Glutamatergic neuron (in vitro differentiated cells): ENCODE measurements at places on chromosomes 13 and 19. TPM values are rescaled to one million over a fixed set of nuclear protein-coding genes. Genes with fewer than 3 reads are reported as not detected.

The RUBCNL gene
- 1.9 TPM for total RNA-seq

The ERICH6B gene
- total RNA-seq = not detected

The REEP6 gene
- 21.5 TPM for total RNA-seq

The MBD3L3 gene
- total RNA-seq = 1.3 TPM

The BAX gene
- 87.7 TPM for total RNA-seq

The IL11 gene
- total RNA-seq = 18.1 TPM

The ICAM4 gene
- total RNA-seq = not detected

The SYNGR4 gene
- total RNA-seq = not detected

The MED25 gene
- total RNA-seq = 51.0 TPM

The IGFL1 gene
- total RNA-seq = not detected

The KCNJ14 gene
- total RNA-seq = 1.0 TPM

GRCh38 chr19:11881151-11881800 lies 6.3 kb upstream of the ZNF69 start:
- peaks cover 5% of the 10 kb centered on the region for H3K27me3 ChIP-seq
- DNase-seq = peak; percentile 67
- no peak overlapping the region for H3K4me3 ChIP-seq
- H3K36me3 ChIP-seq = peaks cover 16% of the 10 kb centered on the region

GRCh38 chr13:98681049-98681448 lies 71.4 kb downstream of the SLC15A1 start:
- no peak overlapping the region for H3K27ac ChIP-seq
- no peaks in the 10 kb centered on the region for H3K4me1 ChIP-seq
- no peaks in the 10 kb centered on the region for H3K36me3 ChIP-seq
- H3K27me3 ChIP-seq = peaks cover 4% of the 10 kb centered on the region
- DNase-seq = no peak

- no peaks in the 10 kb centered on the region for H3K36me3 ChIP-seq
- DNase-seq = no peak
- no peak overlapping the region for H3K4me3 ChIP-seq
- peaks cover 7% of the 10 kb centered on the region for H3K4me1 ChIP-seq
- peaks cover 1% of the 10 kb centered on the region for H3K27me3 ChIP-seq
Observed at GRCh38 chr13:66543780-66544179, 686.4 kb downstream of the PCDH9 start.

GRCh38 chr19:10557603-10558197 lies 8.1 kb downstream of the KRI1 start:
- no peak overlapping the region for H3K27ac ChIP-seq
- H3K36me3 ChIP-seq = no peaks in the 10 kb centered on the region
- no peaks in the 10 kb centered on the region for H3K4me1 ChIP-seq

GRCh38 chr19:12867120-12868099 lies 13.8 kb downstream of the DNASE2 start:
- no peak overlapping the region for H3K4me3 ChIP-seq
- peaks cover 7% of the 10 kb centered on the region for H3K36me3 ChIP-seq
- DNase-seq = peak; percentile 78

DNA sequence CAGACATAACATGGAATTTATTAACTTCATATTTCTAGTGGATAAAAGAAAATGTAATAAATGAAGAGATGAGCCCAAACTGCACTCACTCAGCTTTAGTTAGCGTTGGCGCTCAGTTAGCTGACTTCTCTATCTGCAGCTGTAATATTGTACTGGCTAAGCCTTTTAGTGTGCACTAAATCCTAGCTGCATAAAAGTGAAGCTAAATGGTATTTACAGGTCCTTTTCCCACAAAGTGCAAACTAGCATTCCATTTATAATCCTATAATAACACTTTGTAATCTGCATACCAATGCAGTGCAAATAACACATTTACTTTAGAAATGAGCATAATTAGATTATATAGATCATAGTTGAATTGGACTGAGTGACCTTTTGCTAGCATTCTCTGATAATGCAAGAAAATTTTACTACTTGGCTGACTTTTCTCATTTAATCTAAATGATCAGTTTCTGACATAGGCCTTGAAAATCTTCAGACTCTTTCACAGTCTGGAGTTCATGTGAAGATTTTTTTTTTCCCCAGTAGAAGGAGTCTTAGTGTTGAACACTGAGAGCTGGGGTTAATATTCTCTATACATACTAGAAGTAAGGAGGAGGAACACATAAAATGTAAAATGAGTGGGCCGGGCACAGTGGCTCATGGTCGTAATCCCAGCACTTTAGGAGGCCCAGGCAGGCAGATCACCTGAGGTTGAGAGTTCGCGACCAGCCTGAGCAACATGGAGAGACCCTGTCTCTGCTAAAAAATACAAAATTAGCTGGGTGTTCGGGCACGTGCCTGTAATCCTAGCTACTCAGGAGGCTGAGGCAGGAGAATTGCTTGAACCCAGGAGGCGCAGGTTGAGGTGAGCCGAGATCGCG lies 1426.4 kb downstream of the PCDH9 start:
- H3K4me3 ChIP-seq = no peak overlapping the region
- DNase-seq = no peak
- no peaks in the 10 kb centered on the region for H3K27me3 ChIP-seq
- no peaks in the 10 kb centered on the region for H3K4me1 ChIP-seq
- H3K27ac ChIP-seq = no peak overlapping the region
- no peaks in the 10 kb centered on the region for H3K36me3 ChIP-seq

- H3K27me3 ChIP-seq = peaks cover 4% of the 10 kb centered on the region
- no peaks in the 10 kb centered on the region for H3K4me1 ChIP-seq
- H3K4me3 ChIP-seq = no peak overlapping the region
- no peak for DNase-seq
- H3K27ac ChIP-seq = no peak overlapping the region
- no peaks in the 10 kb centered on the region for H3K36me3 ChIP-seq
Observed at GRCh38 chr19:16070366-16070990, 5.8 kb upstream of the TPM4 start.

DNA sequence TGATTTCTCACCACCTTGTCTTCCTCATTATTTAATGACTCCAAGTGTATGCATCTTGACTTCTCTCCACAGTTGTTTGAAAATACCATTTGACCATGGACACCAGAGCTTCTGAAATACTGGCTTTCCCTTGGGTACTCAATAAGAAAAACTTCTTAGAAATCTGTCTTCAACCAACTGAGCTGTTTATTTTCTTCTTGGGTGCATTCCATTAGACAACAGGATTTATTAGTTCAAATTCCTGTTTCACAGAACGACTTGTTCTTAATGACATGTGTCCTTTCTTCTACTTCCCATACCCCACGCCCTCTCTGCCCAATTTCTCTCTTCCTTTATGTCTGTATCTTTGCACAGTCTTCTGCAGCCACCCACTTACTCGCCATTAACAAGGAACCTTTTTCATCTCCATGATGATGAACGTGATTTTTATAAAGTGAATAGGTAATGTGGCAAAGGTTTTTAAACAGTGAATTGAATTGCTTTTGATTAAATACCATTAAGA lies 11.3 kb upstream of the ITM2B start:
- H3K36me3 ChIP-seq = no peaks in the 10 kb centered on the region
- H3K4me3 ChIP-seq = no peak overlapping the region
- no peak for DNase-seq
- H3K4me1 ChIP-seq = no peaks in the 10 kb centered on the region
- H3K27me3 ChIP-seq = no peaks in the 10 kb centered on the region
- H3K27ac ChIP-seq = no peak overlapping the region

GRCh38 chr19:33811736-33812387 lies 15.2 kb downstream of the KCTD15 start:
- DNase-seq = no peak
- peak overlapping the region; percentile 34 for H3K4me3 ChIP-seq
- no peaks in the 10 kb centered on the region for H3K36me3 ChIP-seq
- H3K4me1 ChIP-seq = peaks cover 34% of the 10 kb centered on the region

DNA sequence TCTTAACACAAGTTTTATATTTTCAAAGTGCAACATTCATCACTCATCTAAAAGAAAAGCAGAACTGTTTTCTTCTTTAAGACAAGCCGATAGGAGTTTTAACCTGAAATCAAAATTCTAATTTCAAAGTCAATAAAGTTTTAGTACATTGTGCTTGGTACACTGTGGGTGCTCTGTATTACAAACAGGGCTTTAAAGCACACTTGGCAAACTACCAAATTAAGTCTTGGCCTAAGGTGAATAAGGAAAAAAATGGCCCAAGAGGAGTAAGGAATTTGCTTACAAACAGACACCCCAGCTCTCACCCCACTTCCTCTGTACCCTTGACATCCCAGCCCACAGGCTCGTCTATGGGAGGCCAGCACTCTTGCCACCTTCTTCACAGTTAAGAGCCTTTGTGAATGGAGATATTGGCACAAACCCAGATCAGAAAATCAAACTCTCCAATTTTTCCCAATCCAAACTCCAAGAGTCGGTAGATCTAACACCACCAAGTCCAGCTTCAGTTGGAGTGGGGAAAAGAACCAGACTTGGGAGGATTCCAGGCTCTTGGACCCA lies 66.0 kb downstream of the ABCC4 start:
- no peaks in the 10 kb centered on the region for H3K36me3 ChIP-seq
- no peaks in the 10 kb centered on the region for H3K4me1 ChIP-seq
- H3K4me3 ChIP-seq = no peak overlapping the region
- no peaks in the 10 kb centered on the region for H3K27me3 ChIP-seq
- H3K27ac ChIP-seq = no peak overlapping the region

- peaks cover 5% of the 10 kb centered on the region for H3K4me1 ChIP-seq
- no peak overlapping the region for H3K27ac ChIP-seq
- no peak for DNase-seq
- no peak overlapping the region for H3K4me3 ChIP-seq
- H3K27me3 ChIP-seq = no peaks in the 10 kb centered on the region
- no peaks in the 10 kb centered on the region for H3K36me3 ChIP-seq
Observed at GRCh38 chr13:113357529-113357928, 6.4 kb downstream of the GRTP1 start.

- DNase-seq = no peak
- H3K4me3 ChIP-seq = no peak overlapping the region
- peak overlapping the region; percentile 18 for H3K27ac ChIP-seq
- H3K36me3 ChIP-seq = peaks cover 22% of the 10 kb centered on the region
- peaks cover 5% of the 10 kb centered on the region for H3K4me1 ChIP-seq
Observed at GRCh38 chr13:99507054-99507453, 5.8 kb downstream of the TM9SF2 start.

DNA sequence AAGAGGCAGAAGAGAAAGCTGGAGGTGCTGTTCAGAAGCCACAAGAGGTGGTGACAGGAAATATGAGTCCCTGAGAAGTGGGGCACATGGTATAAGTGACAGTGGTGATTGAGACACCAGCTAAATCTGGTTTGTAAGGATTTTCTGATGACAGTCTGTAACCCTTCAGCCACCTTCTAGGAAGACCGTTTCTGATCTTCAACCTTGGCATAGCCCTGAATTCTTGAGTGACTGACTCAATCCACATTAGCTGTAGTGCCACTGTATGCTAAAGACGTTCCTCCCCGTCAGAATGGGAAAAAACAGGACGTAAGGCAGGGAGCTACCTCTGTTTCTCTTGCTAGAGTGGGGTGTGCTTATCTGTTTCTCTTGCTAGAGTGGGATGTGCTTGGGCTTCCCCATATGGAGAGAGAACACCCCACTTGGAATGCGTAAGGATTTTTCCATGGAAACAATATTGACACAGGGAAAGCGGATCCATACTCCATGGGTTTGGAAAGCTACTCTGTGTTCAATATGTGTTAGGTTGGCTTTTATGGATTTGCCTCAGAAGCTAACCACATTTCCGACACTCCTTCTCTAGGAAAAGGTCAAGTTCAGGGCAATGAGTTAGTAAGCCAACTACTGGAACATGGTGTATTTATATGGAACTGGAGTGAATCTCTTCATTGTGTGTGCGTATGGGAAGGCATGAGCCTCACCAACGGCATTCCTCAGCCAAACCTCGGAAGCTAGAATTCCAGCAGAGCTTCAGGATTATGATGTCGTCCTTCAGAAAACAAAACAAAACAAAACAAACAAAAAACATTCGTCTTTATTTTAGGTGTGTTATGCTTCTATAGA lies 948.8 kb upstream of the SLC10A2 start:
- H3K4me3 ChIP-seq = no peak overlapping the region
- H3K27me3 ChIP-seq = no peaks in the 10 kb centered on the region
- no peaks in the 10 kb centered on the region for H3K36me3 ChIP-seq
- H3K27ac ChIP-seq = no peak overlapping the region
- peaks cover 8% of the 10 kb centered on the region for H3K4me1 ChIP-seq

GRCh38 chr13:107665926-107666458 lies 549.3 kb downstream of the LIG4 start:
- H3K4me1 ChIP-seq = peaks cover 15% of the 10 kb centered on the region
- no peaks in the 10 kb centered on the region for H3K36me3 ChIP-seq
- H3K27ac ChIP-seq = no peak overlapping the region
- H3K4me3 ChIP-seq = no peak overlapping the region
- no peak for DNase-seq

DNA sequence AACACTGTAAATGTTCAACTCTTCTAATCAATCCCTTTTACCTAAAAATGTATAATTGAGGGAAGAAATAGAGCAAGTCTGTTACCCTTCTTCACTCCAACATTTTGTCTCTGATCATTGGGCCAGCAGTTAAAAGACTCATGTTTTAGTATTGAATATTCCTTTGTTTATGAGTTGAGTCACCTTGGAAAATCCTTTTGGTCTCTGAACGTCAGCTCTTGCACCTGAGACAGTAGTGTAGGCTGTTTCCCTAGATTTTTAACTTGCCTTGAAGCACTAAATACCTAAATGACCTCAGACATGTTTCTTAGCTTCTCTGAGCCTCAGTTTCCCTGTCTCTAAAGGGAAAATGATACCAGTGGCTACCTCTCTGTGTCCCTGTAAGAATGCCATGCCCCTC lies 184.2 kb downstream of the RFC3 start:
- no peak overlapping the region for H3K27ac ChIP-seq
- H3K27me3 ChIP-seq = peaks cover 1% of the 10 kb centered on the region
- no peak for DNase-seq
- H3K4me3 ChIP-seq = no peak overlapping the region

- H3K27ac ChIP-seq = no peak overlapping the region
- H3K4me1 ChIP-seq = peaks cover 3% of the 10 kb centered on the region
- H3K27me3 ChIP-seq = no peaks in the 10 kb centered on the region
- DNase-seq = no peak
Observed at GRCh38 chr19:5850743-5851293, 431 bp downstream of the FUT3 start.

DNA sequence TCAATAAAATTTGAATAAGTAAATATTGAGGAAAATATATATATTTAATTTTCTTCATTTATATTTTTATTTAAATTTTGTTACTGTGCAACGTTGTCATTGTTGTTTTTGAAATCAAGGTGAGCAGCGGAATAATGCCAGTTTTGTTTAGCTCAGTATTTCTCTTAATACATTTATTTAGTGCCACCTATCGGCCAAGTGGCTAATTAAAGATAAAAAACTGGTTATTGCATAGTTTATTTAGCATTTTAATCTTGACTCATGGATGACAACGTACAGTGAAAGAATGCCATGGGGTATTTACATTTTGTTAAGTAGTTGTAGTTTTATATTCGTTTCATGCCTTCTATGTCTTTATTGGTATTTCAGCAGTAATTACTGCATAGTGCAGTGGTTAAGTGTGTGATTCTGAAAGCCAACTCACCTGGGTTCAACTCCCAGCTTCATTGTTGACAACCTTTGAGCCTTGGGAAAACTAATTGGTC lies 265.9 kb downstream of the MYO16 start:
- H3K27ac ChIP-seq = no peak overlapping the region
- H3K4me1 ChIP-seq = no peaks in the 10 kb centered on the region
- peaks cover 8% of the 10 kb centered on the region for H3K36me3 ChIP-seq
- no peaks in the 10 kb centered on the region for H3K27me3 ChIP-seq
- H3K4me3 ChIP-seq = no peak overlapping the region
